Cortex of kidney (tissue), 1 donor: ENCODE measurements at places on chromosomes 3 and 15.

DNA sequence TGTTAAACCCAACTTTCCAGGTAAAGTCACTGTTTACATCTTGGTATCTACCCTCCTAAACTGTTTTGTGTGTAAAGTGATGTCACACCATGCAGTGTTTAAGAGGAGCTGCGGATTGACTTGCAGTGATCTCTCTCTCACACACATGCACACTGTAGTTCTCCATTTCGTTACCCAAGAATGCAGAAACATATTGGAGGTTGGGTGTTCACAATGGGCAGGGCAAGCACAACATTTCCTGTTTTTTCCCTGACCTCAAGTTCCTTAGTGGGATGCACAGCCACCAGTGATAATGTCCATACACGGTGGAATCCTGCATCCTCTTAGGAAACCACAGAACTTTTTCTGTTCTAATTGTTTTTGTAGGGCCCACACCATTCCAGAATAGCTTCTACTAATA, 85.3 kb upstream of the CFAP20DC start:
- DNase-seq, result no peak

DNA sequence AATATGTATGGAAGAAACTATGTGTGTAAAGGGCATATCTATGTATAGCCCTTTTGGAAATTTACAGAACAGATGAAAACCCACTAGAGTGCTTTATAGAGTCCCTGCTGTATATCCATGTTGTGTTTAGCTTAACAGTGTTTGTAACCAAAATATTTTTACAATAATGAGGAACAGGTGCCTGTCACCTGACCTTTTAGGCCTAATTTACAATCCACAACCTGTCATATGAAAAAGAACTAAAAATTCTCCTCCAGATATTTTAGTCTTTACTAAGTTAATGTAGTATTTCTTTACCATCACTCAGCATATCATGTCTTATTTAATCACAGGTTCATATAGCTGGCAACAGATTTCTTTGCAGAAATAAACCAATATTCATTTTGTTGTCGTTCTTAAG, 16.4 kb upstream of the SATB1 start:
- no peak for DNase-seq

DNA sequence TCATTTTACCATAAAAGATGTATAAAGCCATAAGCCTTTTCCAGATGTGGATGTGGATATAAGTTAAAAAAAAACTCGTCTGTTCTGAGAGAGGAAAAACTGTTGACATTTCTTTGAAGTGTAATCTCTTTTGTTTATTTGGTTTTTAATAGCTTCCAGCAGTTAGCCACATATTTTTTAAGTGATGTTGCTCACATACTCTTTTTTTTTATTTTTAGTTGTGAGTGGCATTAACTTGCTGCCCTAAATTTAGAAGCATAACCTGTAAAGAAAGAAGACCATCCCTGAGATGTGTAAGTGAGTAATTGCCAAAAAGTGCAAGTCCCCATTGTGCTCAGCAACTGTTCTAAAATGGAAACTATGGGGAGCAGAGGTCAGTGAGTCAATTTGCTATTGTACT, 415.9 kb upstream of the MDFIC2 start:
- no peak for DNase-seq

- DNase-seq, result no peak
Measured at GRCh38 chr15:29467091-29467490, 197.5 kb upstream of the NSMCE3 start.

- no peak for DNase-seq
Measured at GRCh38 chr3:143848704-143849103, 436 bp upstream of the SLC9A9 start.

DNA sequence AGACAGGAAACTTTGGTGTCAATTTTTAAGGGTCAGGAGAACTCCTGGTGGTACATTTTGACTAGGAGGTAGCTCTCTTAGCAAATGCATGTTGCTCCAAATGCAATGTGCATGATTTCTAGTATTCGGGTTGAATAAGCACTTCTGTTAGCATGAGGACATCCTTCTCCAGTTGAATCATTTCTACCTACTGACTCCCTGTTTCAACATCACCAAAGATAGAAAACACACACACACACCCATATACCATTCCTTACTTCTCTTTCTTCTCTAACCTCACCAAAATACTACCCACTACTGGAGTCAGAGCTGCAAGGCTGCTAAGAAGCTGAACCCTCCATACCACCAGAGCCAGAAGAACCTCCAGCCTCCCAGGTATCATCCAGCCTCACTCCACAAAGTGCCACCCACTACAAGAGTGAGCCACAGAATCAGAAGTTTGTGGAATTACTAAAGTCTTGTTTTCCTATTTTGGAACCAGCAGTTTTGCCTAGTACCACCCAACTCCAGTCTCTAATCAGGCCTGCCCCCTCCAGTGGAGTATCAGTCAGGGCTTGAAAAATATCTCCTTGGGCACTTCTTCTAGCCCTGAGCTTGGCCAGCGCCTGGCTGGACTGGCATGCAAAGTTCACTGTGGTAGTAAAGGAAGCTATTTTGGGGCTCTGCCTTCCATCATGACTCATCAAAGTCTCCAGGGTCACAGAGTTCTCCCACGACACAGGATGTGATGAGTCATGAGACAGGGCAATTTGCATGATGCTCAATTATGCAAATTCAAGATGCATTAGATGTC, 110.3 kb downstream of the CYP19A1 start:
- no peak for DNase-seq
